Activated CD4-positive, alpha-beta T cell treated with anti-CD3 and anti-CD28 coated beads for 24 hours (primary cell): ENCODE measurements at places on chromosomes 3 and 15.

GRCh38 chr3:18795078-18795477 lies 353.2 kb upstream of the KCNH8 start:
- DNase-seq = no peak

DNA sequence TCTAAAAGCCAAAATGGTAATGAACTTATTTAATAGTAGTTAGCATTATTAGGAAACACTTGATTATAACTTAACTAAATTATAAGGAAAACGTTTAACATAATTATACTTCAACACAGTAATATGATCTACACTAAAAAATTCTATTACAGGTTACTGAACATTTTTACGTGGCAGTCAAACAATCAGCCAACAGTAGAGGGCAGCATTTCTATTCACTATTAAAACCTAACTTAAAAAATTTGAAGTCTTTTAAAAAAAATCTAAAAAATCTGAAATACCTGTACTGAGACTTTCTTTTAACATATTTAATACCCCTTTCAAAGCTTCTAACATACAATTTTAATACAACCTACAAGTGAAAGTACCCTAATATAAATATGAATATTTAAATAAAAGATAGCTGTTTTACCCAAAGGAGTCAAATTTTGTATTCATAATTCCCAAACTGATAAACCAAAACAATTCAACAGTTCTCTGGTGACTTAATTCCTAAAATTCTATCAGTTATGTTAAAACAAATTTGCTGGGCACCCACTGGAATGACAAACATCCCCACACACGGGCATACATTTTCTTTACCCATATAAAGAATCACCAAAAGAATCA lies 41.5 kb downstream of the DLG1 start:
- DNase-seq = no peak

GRCh38 chr3:28253040-28253715 lies 11.8 kb downstream of the CMC1 start:
- no peak for DNase-seq

DNA sequence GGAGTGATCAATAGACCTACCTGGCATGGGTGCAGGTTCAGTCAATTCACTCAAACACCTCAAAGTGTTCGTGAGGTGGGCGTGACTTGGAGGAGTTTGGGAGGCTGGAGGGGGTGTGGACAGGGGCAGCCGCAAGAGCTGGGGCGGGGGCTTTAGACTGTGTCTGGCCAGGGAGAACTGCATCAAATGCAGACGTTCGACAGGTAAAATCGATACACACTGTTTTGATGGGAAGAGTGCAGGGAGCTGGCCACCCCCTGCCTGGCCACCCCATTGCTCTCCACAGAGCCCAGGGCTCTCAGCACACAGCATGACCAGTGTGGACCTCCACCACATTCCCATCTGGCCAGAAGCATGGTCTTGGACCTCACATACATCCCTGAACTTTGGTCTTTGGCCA lies 412.1 kb downstream of the OCA2 start:
- no peak for DNase-seq

DNA sequence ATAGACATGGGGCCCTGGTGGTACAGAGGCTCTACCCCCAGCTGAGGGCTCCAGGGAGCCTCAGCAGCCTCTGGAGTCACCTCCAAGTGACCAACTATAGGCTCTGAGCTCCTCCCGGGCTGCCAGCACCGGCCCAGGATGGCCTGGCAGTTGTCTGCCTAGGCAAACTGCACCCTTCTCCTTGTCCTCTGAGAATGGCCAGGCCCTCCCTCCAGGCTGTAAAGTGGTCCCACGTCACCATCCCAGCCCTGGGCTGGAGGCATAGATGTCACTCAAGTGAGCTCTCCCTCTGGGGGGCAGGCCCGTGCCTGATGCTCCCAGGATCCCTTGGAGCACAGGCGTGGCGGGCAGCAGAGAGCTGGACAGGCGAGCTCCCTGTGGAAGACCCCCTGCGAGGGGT lies 120.1 kb downstream of the SEC22A start:
- DNase-seq = no peak
